HFFc6 (cell line): ENCODE measurements at places on chromosomes 12 and 14. TPM values are rescaled to one million over a fixed set of nuclear protein-coding genes. Genes with fewer than 3 reads are reported as not detected.

The DHRS4L2 gene
- 18.8 to 22.6 TPM (median 20.1 TPM) in 3 replicates for total RNA-seq

The PAX9 gene
- total RNA-seq: 0.35 to 0.48 TPM in 2 of 3 replicates, not detected in the other

The LBHD2 gene
- total RNA-seq: not detected in 2 replicates

The CRIP1 gene
- 5.6 to 51.7 TPM (median 11.7 TPM) in 3 replicates for total RNA-seq

The SIX1 gene
- total RNA-seq: 4.5 to 5.9 TPM (median 5.2 TPM) in 3 replicates

The ABCC9 gene
- 0.48 to 8.0 TPM (median 0.83 TPM) in 3 replicates for total RNA-seq

The ITPR2 gene
- total RNA-seq: 7.1 to 8.7 TPM (median 7.6 TPM) in 3 replicates

The ASB2 gene
- total RNA-seq: not detected in 3 replicates

The CIROP gene
- not detected in 3 replicates for total RNA-seq

The BTBD6 gene
- total RNA-seq: 47.2 to 56.2 TPM (median 51.9 TPM) in 3 replicates

The NKX2-8 gene
- not detected in 3 replicates for total RNA-seq

The DDX55 gene
- total RNA-seq: 13.5 to 16.6 TPM (median 14.4 TPM) in 3 replicates

The TRHDE gene
- 58.8 to 84.5 TPM (median 65.7 TPM) in 3 replicates for total RNA-seq

The KRT75 gene
- total RNA-seq: not detected in 3 replicates

The KIF26A gene
- total RNA-seq: 0.02 to 0.03 TPM in 2 of 3 replicates, not detected in the other

The KRT6C gene
- not detected in 3 replicates for total RNA-seq

The AMHR2 gene
- total RNA-seq: not detected in 3 replicates

The FSCB gene
- not detected in 2 replicates for total RNA-seq

The WNT1 gene
- not detected in 3 replicates for total RNA-seq

The FLRT2 gene
- 31.1 and 46.5 TPM in 2 replicates for total RNA-seq

The KCNC2 gene
- total RNA-seq: not detected in 3 replicates

The FAM181A gene
- not detected in 3 replicates for total RNA-seq

The ARHGEF25 gene
- total RNA-seq: 11.7 to 22.2 TPM (median 19.2 TPM) in 3 replicates

The LPAR5 gene
- not detected in 3 replicates for total RNA-seq

The PPM1H gene
- total RNA-seq: 7.0 to 20.9 TPM (median 13.1 TPM) in 3 replicates

The ANKRD33 gene
- total RNA-seq: not detected in 3 replicates

The RASSF9 gene
- 0.06 TPM in 1 of 3 replicates, not detected in the others for total RNA-seq

The ZDHHC22 gene
- not detected in 3 replicates for total RNA-seq

The BMP4 gene
- 3.8 to 14.5 TPM (median 11.5 TPM) in 3 replicates for total RNA-seq

The TMEM233 gene
- not detected in 3 replicates for total RNA-seq

The COX8C gene
- not detected in 3 replicates for total RNA-seq

The SAV1 gene
- total RNA-seq: 25.5 and 32.6 TPM in 2 replicates

The IFNG-AS1 gene
- not detected in 3 replicates for total RNA-seq

The BLTP3B gene
- 29.0 to 30.1 TPM (median 29.4 TPM) in 3 replicates for total RNA-seq

The RIN3 gene
- 19.2 to 23.6 TPM (median 20.7 TPM) in 3 replicates for total RNA-seq

The GALNT8 gene
- not detected in 3 replicates for total RNA-seq

The MTERF2 gene
- total RNA-seq: 3.6 to 5.6 TPM (median 3.8 TPM) in 3 replicates

The POLE2 gene
- total RNA-seq: 3.9 to 9.2 TPM (median 8.6 TPM) in 3 replicates

The BORCS5 gene
- total RNA-seq: 10.7 to 14.1 TPM (median 13.3 TPM) in 3 replicates

The AKAP5 gene
- total RNA-seq: 1.0 to 1.2 TPM (median 1.0 TPM) in 3 replicates

The SLC6A13 gene
- total RNA-seq: not detected in 3 replicates

The FOXG1 gene
- total RNA-seq: not detected in 3 replicates

The PLXNC1 gene
- 0.18 to 0.21 TPM (median 0.21 TPM) in 3 replicates for total RNA-seq

The KIAA0586 gene
- total RNA-seq: 18.2 and 29.1 TPM in 2 replicates

The DHRS2 gene
- total RNA-seq: 0.18 to 0.67 TPM (median 0.31 TPM) in 3 replicates

The ZC2HC1C gene
- total RNA-seq: 0.43 to 1.6 TPM (median 0.64 TPM) in 3 replicates

The NGB gene
- total RNA-seq: not detected in 2 replicates

The ABCD2 gene
- total RNA-seq: not detected in 3 replicates

The PLEKHD1 gene
- total RNA-seq: not detected in 3 replicates

The NTN4 gene
- total RNA-seq: 52.4 to 105 TPM (median 86.0 TPM) in 3 replicates

The TBX5 gene
- 18.0 to 25.1 TPM (median 18.3 TPM) in 3 replicates for total RNA-seq
